Motor neuron (in vitro differentiated cells): ENCODE measurements at places on chromosomes 16 and 17. TPM values are rescaled to one million over a fixed set of nuclear protein-coding genes. Genes with fewer than 3 reads are reported as not detected.

The LRRC75A gene
- total RNA-seq, result 4.8 and 5.2 TPM in 2 replicates

The TMEM94 gene
- total RNA-seq, result 32.1 and 42.4 TPM in 2 replicates

The FNDC8 gene
- total RNA-seq, result 0.20 TPM in 1 of 2 replicates, not detected in the other

The KRTAP3-2 gene
- not detected in 2 replicates for total RNA-seq

The VTN gene
- 0.43 and 0.88 TPM in 2 replicates for total RNA-seq

The CAPNS2 gene
- total RNA-seq, result not detected in 2 replicates

The UMOD gene
- total RNA-seq, result not detected in 2 replicates

The YBX2 gene
- 0.11 and 0.36 TPM in 2 replicates for total RNA-seq

The RHBDL3 gene
- 7.6 and 12.9 TPM in 2 replicates for total RNA-seq

The C1QL1 gene
- 1.4 and 3.3 TPM in 2 replicates for total RNA-seq

The CPHXL2 gene
- total RNA-seq, result 1.5 and 2.5 TPM in 2 replicates

The TMEM235 gene
- 0.13 and 0.18 TPM in 2 replicates for total RNA-seq

The KCNG4 gene
- total RNA-seq, result 0.18 and 0.31 TPM in 2 replicates

The KIF19 gene
- 0.32 and 1.1 TPM in 2 replicates for total RNA-seq

The PRSS21 gene
- not detected in 2 replicates for total RNA-seq

The NKD1 gene
- 1.1 and 1.3 TPM in 2 replicates for total RNA-seq

The MT1H gene
- not detected in 2 replicates for total RNA-seq

The TSPOAP1 gene
- 3.3 and 7.8 TPM in 2 replicates for total RNA-seq

The DNAAF1 gene
- 0.79 and 1.2 TPM in 2 replicates for total RNA-seq

The TBC1D3H gene
- total RNA-seq, result 1.0 and 3.0 TPM in 2 replicates

The SPN gene
- total RNA-seq, result 0.36 and 1.2 TPM in 2 replicates

The TPPP3 gene
- total RNA-seq, result 48.4 and 50.6 TPM in 2 replicates

The CSNK2A2 gene
- 20.8 and 22.5 TPM in 2 replicates for total RNA-seq

The HSD17B2 gene
- 0.16 and 0.27 TPM in 2 replicates for total RNA-seq

The G6PC1 gene
- 0.22 and 0.41 TPM in 2 replicates for total RNA-seq

The CHP2 gene
- not detected in 2 replicates for total RNA-seq

The MBTPS1 gene
- total RNA-seq, result 70.9 and 82.5 TPM in 2 replicates

The IL21R gene
- total RNA-seq, result 0.05 and 0.63 TPM in 2 replicates

The ITPRIPL2 gene
- total RNA-seq, result 28.3 and 28.7 TPM in 2 replicates

The AXIN2 gene
- 7.5 and 7.7 TPM in 2 replicates for total RNA-seq

The WNT3 gene
- total RNA-seq, result 2.0 and 2.9 TPM in 2 replicates

The KRT34 gene
- not detected in 2 replicates for total RNA-seq

The SGCA gene
- total RNA-seq, result 2.5 and 2.9 TPM in 2 replicates

The CHD9 gene
- 91.5 and 91.9 TPM in 2 replicates for total RNA-seq

The CDH1 gene
- total RNA-seq, result 4.5 and 6.8 TPM in 2 replicates

The EPOP gene
- total RNA-seq, result 1.1 and 1.5 TPM in 2 replicates

The KRTAP9-1 gene
- total RNA-seq, result not detected in 2 replicates

The CTRB1 gene
- 1.1 and 1.4 TPM in 2 replicates for total RNA-seq

The XAF1 gene
- 0.27 and 0.83 TPM in 2 replicates for total RNA-seq

The GUCY2D gene
- total RNA-seq, result not detected in 2 replicates

The KRTAP4-5 gene
- total RNA-seq, result not detected in 2 replicates

The ACSF2 gene
- total RNA-seq, result 5.8 and 6.6 TPM in 2 replicates

The SHCBP1 gene
- 10.1 and 11.2 TPM in 2 replicates for total RNA-seq

The PHAF1 gene
- 11.6 and 12.9 TPM in 2 replicates for total RNA-seq

The DHRS7C gene
- total RNA-seq, result not detected in 2 replicates

The OR4D1 gene
- not detected in 2 replicates for total RNA-seq

The EFCAB5 gene
- total RNA-seq, result 0.53 and 0.81 TPM in 2 replicates

The RPL38 gene
- total RNA-seq, result 2,878 and 2,881 TPM in 2 replicates

The CSH1 gene
- total RNA-seq, result not detected in 2 replicates

The ST6GALNAC1 gene
- total RNA-seq, result 1.00 and 1.0 TPM in 2 replicates

The SOST gene
- 0.10 TPM in 1 of 2 replicates, not detected in the other for total RNA-seq

The TMEM92 gene
- total RNA-seq, result 0.20 and 0.22 TPM in 2 replicates

The TMEM114 gene
- total RNA-seq, result 0.27 and 0.38 TPM in 2 replicates

The C16orf96 gene
- 0.35 and 0.49 TPM in 2 replicates for total RNA-seq
